B cell (primary cell): ENCODE measurements at places on chromosomes 13 and 19.

DNA sequence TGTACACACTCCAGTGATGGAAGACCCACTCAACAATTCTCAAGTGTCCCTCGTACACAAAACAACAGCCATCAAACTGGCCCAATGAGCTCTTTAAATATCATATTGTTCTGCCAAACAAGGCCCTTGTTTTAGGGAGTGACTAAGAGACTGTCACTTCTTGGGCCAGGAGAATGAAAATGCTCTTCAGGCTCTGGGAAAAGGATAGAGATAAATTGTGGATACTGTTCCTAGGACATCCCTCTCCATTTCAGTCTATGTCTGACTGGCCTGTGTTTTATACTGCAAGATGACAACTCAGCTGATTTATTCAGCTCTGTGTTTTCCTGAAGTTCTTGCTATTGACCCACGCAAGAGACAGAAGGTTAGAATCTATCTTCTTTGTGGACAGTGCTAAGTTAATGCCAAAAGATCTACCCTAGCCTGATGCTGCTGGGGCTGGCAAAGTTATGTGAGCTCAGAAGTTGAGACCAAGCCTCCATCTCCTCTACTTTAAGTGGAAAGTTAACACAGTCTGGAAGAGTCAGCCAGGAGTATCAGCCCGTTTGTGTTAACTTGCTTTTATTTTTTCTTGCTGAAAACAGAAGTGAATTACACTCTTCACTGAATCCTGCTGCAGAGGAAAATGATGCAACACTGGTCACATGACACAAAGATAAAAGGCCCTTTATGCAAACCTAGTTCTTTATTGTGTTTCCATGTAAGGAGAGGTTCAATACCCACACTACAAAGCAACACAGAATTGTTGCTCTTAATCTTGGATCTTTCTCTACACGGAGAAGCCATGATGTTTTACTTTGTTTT, 14.6 kb downstream of the FRY start:
- DNase-seq, result peak; percentile 36

GRCh38 chr19:38949580-38950367, 19.0 kb downstream of the MRPS12 start:
- DNase-seq, result peak; percentile 78

DNA sequence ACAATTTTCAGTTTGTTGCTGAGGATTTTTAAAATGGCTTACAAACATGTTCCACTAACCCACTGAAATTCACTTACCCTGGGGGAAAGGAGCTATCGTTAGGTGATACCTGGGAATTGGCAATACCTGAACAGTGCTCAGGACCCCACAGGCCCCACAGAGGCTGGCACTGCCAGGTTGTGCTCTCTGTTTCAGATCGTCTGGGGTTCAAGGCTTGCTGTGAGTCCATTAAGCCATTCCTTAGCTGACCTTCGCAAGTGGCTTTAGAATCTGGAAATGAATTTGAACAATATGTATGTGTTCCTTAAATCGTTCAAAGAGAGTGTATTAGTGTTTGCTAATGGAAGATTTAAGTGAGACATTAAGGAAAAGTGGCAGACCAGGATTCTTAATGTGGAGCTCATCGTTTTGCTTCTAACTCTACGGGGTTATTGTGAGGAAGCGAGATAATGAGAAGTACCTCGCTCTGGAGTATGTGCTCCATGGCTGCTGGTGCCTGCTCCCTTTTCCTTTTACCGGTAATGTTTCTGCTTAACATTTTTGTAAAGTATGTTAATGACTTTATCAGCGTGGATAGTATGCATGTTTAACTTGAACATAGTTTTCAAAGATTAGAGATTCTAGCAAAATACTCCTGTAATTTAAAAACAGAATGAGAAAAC, 13.6 kb downstream of the KLF5 start:
- DNase-seq, result no peak

DNA sequence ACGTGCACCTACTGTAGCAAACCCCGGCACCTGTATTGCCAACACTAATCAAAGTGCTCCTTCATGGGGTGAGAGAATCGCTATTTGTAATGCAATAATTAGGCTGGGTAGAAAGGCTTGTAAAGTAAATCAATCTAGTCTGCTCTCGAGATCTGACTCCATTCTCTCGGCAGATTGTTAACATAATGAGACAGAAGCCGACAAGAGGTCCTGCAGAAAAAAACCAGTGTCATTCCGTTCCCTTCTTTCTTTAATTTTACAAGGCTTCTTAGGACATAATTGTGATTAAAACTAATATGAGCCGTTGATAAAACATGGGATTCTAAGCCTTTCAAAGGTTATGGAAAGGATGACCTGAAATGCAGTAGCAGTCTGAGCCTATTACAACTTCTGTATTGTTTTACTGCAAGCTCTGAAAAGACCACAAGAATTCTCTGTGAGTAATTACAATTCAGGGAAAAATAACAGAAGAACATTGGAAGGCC, 530.0 kb downstream of the PCDH9 start:
- no peak for DNase-seq

GRCh38 chr19:54297759-54298305, 15.1 kb downstream of the LILRA5 start:
- peak; percentile 49 for DNase-seq

DNA sequence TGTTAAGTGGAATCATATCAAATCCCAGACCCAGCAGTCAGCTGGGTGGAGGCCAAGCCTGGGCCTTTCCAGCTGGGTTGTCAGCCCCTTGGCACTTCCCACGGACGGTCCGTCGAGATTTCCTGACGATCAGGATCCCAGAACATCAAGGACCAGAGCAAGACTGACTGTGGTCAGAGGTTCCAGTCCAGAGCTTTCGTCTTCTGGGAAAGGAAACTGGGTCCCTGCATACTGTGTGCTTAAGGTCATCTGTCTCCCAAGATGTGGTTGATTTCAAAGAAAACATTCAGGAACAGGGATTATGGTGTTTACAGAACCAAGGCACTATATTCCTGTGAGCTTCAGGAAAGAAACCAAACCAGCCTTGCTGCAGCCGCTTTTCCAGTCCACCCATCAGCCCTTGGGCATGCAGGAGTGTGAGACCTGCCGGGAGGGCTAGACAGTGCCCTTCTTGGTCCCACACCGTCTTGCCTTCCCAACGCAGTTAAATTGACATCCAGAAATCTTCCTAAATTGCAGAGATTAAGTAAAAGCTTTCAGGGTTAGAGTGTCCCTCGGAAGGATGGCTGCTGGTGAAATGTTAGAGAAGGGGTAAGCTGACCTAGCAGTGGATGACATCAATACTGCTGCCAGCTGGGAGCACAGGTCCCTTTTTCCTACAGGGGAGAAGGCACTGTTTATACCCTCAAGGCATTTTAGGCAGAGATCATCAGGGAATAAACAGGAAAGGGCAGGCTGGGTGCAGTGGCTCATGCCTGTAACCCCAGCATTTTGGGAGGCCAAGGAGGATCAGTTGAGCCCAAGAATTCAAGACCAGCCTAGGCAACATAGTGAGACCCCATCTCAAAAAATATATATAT, 5.0 kb upstream of the C19orf33 start:
- no peak for DNase-seq

GRCh38 chr13:78420814-78421213, 182.5 kb downstream of the POU4F1 start:
- DNase-seq, result no peak

DNA sequence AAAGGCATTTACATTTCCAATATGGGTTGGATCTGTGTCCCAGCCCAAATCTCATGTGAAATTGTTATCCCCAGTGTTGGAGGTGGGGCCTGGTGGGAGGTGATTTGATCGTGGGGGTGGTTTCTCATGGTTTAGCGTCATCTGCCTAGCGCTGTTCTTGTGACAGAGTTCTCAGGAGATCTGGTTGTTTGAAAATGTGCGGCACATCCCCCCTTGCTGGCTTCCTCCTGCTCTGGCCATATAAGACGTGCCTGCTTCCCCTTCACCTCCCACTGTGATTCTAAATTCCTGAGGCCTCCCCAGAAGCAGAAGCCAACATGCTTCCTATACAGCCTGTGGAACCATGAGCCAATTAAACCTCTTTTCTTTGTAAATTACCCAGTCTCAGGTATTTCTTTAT, 126.2 kb upstream of the FNDC3A start:
- DNase-seq, result no peak

- DNase-seq, result no peak
Measured at GRCh38 chr13:98881390-98881789, 96.5 kb downstream of the DOCK9 start.

GRCh38 chr13:89923736-89924135, 1423.8 kb upstream of the MIR17HG start:
- DNase-seq, result no peak

GRCh38 chr13:23621316-23621645, 51.1 kb downstream of the TNFRSF19 start:
- DNase-seq, result no peak

DNA sequence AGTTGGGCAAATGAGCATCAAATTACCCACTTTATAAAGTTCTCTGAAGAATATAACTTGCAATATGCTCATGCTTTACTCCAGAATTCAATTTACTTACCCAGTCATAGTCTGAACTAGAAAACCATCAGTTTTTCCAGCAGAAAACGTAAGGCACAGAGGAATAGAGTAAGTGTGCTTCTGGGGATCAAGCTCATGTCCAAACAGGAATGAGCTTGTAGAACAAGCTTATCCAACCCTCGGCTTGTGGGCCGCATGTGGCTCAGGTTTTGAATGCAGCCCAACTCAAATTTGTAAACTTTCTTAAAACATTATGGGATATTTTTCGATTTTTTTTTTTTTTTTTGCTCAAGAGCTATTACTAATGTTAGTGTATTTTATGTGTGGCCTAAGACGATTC, 308.5 kb upstream of the KLF12 start:
- no peak for DNase-seq

GRCh38 chr13:31167490-31167889, 5.8 kb upstream of the HSPH1 start:
- DNase-seq, result no peak

- no peak for DNase-seq
Measured at GRCh38 chr13:39119422-39119821, 81.2 kb downstream of the NHLRC3 start.

DNA sequence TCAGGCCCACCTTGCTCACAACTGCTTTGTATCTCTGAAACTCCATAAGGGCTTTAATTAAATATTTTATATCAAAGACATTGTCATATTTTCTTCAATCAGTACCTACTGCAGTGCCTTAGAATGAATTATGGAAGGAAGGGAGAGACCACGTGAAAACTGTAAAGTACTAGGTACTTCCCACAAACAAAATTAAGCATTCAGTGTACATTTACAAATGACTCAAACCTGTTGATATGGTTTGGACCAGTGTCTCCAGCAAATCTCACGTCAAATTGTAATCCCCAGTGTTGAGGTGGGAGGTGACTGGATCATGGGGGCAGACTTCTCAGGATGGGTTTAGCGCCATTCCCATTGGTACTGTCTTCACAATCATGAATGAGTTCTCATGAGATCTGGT, 23.2 kb downstream of the KCTD12 start:
- no peak for DNase-seq

DNA sequence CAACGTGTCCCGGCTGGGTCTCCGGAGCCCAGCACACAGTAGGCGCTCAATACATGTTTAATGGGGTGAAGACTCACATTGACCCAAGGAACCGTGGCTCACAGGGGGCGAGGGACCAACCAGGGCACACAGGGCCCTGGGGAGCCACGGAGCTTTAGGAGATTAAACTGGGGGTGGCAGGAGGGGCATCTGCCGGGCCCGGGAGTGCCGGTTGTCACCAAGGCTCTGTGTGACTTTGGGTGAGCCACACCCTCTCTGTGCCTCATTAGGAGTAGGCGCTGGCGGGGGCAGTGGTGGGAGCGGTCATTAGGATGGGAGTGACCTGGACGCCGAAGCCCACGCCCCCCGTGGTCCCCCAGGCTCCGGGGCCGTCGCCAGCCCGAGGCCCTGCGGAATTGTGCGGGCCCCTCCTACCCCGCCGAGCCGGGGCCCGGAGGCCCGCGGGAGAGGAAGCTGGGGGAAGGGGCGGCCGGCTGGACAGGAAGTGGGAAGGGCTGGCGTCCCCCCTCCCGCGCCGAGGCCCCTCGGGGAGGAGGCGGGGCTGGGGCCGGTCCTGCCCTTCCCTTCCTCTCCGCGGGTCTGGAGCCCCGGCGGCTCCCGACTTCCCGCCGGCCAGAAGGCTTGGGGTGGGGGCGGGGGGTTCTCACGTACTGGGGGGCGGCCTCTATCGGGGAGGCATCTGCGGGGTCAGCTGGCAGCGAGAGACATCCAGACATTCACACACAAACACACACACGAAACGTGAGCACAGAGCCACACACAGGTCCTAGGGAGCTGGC, 1.8 kb upstream of the SSBP4 start:
- peak; percentile 68 for DNase-seq

DNA sequence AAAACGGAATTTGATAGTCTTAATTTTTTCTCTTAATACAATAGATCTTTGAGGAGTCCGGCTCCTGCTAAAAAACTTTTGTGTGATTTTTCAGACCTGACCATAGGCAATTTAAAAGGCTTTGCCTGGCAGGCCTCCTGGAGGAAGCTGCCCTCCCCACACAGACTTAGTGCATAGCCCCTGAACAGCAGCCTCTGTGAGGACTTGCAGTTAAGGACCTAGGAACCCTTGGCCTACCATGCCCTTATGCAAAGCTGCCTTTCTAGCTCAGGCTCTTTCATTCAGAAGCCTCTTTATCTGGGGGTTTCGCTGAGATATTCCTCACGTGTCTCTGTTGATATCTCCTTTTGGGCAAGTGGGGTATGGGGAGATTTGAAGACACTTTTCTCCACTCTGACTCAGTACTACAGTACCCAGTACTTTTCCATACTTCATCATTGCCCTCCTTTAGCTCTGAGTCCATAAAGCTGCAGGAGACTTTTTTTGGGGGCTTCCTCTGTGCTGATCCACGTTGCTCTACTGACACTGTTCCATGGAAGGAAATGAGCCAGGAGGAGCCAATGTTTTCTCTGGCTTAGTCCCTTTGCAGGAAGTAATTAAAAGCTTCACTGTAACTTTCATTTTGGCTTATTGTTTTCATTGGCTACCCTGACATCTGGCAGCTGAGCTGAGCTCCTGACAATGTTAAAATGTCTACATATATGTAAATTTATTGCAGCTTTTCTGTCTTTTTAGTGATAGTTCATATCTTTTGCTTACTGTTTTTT, 283.1 kb downstream of the TDRD3 start:
- DNase-seq, result no peak

- no peak for DNase-seq
Measured at GRCh38 chr13:31207661-31208552, 8.1 kb downstream of the B3GLCT start.

DNA sequence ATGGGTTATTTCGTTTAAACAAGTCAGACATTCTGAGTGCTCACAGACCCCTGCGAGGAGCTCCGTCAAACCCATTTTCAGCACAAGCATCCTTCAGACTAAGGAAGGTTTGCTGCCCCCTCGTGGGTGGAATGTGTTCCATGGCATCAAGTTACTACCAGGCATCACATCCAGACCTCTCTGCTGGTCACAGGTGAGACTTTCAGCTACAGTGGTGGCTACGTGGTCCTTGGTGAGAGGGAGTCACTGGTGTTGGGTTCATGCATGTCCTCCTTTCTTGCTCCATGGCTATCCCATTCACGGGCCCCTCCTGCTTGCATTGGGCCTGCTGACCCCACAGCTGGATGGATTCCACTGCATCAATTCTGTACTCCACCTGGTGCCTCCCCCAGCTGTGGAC, 9.1 kb upstream of the LILRB5 start:
- DNase-seq, result peak; percentile 80

GRCh38 chr13:99133848-99134247, 66.8 kb upstream of the UBAC2 start:
- DNase-seq, result no peak

- DNase-seq, result no peak
Measured at GRCh38 chr19:14553042-14553938, 18.6 kb downstream of the NDUFB7 start.
